ENCODE measurements at places on chromosomes 12 and 14. TPM values are rescaled to one million over a fixed set of nuclear protein-coding genes. Genes with fewer than 3 reads are reported as not detected.
A peak's percentile ranks its signal among the peaks of the same experiment; 100 is the strongest.

DNA sequence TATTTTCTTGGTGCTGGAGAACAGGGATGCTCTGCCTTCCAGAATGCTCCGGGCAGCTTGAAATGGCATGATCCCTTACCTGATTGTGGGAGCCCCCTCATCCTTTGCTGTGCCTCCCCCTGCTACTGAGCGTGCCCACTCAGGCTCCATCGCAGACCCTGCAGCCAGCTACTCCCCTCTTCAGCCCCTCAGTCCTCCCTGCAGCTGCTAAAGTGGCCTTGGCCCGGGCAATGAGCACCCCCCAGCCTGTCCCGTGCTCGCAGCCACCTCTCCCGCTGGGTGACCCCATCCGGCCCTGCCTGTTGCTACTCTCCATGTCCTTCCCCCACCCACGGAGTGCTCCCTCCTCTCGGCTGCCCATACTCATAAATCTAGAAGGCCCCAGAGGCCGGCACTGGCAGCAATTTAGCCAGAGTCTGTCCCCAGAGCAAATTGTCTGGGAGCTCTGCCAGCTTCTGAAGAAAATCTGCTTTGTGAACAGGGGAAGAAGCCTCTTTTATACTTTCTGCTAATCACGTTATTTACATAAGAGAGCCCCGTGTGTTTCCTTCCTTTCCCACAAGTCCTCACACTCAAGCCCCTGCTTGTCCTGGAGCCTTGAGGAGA, 143.7 kb upstream of the FRMD6 start:
- no peak overlapping the region for H3K4me3 ChIP-seq
- no peak for DNase-seq
- H3K27me3 ChIP-seq, result peaks cover 17% of the 10 kb centered on the region
- no peaks in the 10 kb centered on the region for H3K36me3 ChIP-seq
- H3K27ac ChIP-seq, result no peak overlapping the region

DNA sequence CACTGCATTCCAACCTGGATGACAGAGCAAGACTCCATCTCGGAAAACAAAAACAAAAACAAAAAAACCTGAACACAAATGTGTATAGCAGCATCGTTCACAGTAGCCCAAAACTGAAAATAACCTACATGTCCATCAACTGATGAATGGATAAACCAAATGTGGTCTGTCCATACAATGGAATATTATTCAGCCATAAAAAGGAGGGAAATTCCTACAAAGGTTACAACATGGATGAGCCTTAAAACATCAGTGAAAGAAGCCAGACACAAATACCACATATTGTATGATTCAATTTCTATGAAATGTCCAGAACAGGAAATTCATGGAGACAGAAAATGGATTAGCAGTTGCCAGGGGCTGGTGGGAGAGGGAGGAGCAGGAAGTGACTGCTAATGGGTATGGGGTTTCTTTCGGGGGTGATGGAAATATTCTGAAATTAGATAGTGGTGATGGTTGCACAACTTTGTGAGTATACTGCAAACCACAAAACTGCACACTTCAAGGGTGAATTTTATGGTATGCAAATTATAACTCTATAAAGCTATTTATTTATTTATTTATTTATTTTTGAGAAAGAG, 4.0 kb downstream of the MYL2 start:
- H3K4me3 ChIP-seq, result no peak overlapping the region
- no peak overlapping the region for H3K27ac ChIP-seq
- DNase-seq, result no peak
- no peaks in the 10 kb centered on the region for H3K27me3 ChIP-seq
- H3K36me3 ChIP-seq, result no peaks in the 10 kb centered on the region
- H3K4me1 ChIP-seq, result peaks cover 31% of the 10 kb centered on the region

DNA sequence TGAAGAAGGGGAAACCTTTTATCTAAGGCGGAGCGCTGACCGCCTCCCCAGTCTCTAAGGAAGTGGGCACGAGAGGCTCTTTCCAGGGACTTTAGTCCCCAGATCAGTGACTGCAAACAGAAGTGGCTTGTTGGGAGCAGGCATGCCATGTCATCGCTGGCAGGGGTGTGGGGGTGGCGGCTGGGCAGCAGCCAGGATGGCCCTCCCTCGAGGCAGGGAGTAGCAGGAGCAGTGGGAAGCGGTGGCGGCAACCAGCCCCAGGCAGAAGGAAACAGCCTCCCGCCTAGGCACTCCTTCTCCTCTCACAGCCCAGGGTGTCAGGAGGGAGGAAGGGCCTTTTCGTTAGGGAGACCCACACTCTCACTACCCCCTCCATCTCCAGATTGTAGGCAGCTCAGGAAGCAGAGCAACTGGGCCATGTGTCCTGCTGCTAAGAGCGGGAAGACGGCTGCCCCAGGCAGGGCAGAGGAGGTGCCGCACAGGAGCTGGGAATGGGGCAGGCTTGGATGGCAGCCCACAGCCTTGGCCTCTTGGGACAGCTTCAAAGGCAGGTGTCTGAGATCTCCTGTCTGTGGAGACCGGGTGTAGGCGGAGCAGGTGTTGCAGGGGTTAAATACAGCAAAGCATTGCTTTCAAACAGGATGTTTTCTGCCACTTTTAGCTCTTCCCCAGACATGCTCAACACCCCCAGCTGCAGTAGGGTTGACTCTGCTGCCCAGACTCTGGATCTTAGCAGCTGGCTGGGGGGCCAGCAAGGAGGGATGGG, 21.8 kb downstream of the VDR start:
- H3K36me3 ChIP-seq, result no peaks in the 10 kb centered on the region
- peak overlapping the region; percentile 78 for H3K4me3 ChIP-seq
- peaks cover 9% of the 10 kb centered on the region for H3K27me3 ChIP-seq
- DNase-seq, result no peak

The RTRAF gene
- total RNA-seq, result 163 TPM

The A2ML1 gene
- total RNA-seq, result not detected

DNA sequence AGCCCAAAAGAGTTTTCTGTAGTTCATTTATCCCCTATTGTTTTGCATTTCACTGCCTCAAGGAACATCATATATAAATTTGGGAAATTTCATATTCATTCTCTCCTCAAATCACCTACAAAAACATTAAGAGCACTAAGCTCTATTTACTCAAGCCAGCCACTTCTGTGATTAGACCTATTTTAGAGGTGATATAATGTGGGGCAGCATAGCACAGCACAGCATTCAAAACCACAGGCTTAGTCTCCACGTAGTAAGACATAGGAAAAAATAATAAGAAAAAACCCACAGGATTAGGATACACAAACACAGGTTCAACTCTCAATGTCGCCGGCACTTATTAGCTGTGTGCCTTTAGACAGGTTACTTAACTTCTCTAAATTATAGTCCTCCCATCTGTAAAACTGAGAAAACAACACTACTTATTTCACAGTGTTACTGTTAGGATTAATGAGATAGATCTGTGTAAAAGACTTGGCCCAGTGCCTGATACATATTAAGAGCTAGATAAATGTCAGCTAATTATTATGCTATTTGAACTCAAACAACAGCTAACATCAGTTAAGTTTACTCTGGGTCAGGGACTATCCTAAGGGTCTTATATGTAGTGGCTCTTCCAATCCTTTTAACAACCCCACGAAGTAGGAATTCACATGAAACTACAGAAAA, 20.3 kb downstream of the DCAF5 start:
- no peak overlapping the region for H3K4me3 ChIP-seq
- H3K4me1 ChIP-seq, result peaks cover 35% of the 10 kb centered on the region
- H3K36me3 ChIP-seq, result peaks cover 12% of the 10 kb centered on the region

The SOAT2 gene
- not detected for total RNA-seq

The TMPRSS12 gene
- not detected for total RNA-seq

DNA sequence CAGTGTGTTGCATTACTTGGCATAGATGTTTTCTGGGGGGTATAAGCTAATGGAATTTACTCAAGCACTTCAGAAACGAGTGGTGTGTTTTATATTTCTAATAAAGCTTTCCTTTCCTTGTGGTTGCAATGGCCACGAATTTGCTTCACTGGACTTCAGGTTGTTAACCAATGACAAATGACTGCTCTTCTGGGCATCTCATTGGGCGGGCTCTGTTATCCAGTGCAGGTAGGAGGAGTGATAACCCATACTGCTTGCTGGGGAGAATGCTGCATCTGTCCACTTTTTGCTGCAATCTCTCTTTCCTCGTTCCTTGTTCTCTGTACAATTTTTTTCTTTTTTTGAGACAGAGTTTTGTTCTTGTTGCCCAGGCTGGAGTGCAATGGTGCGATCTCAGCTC, 80.0 kb upstream of the RPH3A start:
- H3K4me3 ChIP-seq, result no peak overlapping the region
- H3K27me3 ChIP-seq, result peaks cover 8% of the 10 kb centered on the region
- H3K36me3 ChIP-seq, result no peaks in the 10 kb centered on the region
- H3K27ac ChIP-seq, result no peak overlapping the region

The ZFHX2 gene
- total RNA-seq, result 2.2 TPM

The VPS37B gene
- total RNA-seq, result 51.4 TPM

The PLEKHA5 gene
- total RNA-seq, result 0.11 TPM

DNA sequence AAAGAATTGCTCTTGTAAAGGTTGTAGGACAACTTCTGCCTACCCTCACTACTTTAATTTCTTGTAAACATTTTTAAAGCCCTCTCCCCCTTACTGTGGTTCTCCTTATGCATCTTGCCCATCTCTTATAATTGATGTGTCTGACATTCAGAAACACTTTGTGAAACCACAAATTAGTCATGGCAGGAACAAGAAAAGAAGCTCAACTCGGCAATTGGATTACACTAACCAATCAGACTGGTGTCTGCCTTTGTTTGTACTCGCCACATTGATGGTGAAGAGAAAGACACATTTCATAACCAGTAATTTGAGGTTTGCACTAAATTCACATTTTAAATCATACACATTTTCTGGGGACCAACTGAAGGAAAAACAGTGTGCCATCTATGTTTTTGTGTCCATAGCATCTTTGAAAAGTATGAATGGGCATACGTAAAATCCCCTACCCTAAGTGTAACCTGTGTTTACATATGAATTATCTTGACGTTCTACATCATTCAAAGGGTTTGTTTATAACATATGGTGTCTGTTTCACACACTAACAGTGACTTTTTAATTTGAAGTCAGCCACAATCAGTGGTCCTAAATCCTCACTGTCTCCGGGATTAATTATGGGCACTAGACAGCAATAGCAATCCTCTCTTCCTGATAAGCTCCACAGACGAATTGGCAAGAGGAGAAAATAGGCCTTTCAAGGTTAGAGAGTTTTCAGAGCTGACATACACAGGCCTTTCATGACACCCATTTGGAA, 49.9 kb downstream of the OTX2 start:
- H3K36me3 ChIP-seq, result no peaks in the 10 kb centered on the region
- H3K4me3 ChIP-seq, result no peak overlapping the region
- no peak overlapping the region for H3K27ac ChIP-seq
- no peak for DNase-seq

DNA sequence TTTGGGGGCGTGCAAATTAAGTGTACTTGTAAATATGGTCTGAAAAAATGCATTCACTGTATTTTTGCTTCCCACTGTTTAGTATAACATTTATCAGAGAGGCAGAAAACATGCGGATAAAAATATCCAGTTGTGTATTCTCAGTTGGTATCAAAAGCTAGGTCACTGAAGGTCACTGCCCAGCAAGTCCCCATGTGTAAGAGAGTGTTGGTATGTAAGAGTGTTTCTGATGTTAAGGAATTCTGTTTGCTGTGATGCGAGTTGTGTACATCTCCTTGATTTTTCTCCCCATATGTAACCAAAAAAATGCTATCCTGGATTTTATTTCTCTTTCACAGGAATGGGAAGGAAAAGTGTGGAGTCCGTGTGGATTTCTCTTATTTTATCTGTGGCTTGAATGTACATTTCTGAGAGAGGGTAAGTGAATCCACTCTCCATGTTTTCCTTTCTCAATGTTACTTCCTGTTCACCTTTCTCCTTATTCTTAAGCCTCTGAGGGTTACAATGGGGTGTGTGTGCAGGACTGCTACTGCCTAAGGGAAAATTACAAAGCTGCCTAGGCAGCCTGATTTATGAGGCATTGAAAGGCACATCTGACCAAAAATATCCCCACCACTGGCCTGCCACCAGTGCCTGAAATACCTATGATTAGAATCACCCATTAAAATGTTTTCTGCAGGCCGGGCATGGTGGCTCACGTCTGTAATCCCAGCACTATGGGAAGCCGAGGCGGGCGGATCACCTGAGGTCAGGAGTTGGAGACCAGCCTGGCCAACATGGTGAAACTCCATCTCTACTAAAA, 97.9 kb upstream of the USP44 start:
- H3K4me1 ChIP-seq, result no peaks in the 10 kb centered on the region
- no peak overlapping the region for H3K4me3 ChIP-seq
- no peak for DNase-seq
- H3K27me3 ChIP-seq, result peaks cover 14% of the 10 kb centered on the region
- no peak overlapping the region for H3K27ac ChIP-seq

GRCh38 chr12:74836567-74836966, 298.9 kb downstream of the ATXN7L3B start:
- H3K4me3 ChIP-seq, result no peak overlapping the region
- no peaks in the 10 kb centered on the region for H3K36me3 ChIP-seq
- H3K4me1 ChIP-seq, result no peaks in the 10 kb centered on the region
- no peak overlapping the region for H3K27ac ChIP-seq
- DNase-seq, result no peak

DNA sequence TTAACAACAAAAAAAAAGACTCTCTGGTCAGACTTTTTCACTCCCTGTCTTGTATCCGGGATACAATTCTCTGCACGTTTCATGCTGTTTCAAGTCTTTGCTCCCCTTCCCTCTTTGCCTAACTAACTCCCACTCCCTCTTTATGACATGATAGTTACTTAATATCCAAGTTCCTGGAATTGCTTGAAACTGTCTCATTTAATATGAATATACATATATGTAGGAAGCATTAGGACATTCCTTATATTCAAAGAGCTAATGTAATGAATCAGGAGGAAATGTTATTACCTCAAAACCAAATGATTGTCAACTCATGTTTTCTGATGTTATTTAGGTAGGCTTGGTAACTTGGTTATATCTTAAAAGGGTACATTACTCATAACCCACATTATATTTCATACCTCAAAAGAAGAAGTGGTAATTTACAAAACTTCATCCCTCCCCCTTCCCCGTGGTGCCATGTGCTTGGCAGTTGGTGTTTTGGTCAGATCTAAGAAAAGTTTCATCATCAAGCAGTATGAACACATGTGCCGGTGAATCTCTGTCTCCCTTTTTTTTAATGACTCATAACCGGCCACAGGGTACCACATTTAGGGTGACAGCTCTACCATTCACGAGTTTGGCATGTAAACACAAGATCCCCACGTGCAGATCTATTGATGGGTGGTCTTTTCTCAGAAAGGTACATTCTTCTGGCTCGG, 56.5 kb downstream of the HCAR2 start:
- H3K4me1 ChIP-seq, result peaks cover 19% of the 10 kb centered on the region
- no peaks in the 10 kb centered on the region for H3K27me3 ChIP-seq
- H3K4me3 ChIP-seq, result peak overlapping the region; percentile 80
- H3K27ac ChIP-seq, result peak overlapping the region; percentile 91
- H3K36me3 ChIP-seq, result no peaks in the 10 kb centered on the region

The KRT6A gene
- not detected for total RNA-seq
